Breast epithelium (tissue), 4 donors: ENCODE measurements at places on chromosomes 2 and 18. TPM values are rescaled to one million over a fixed set of nuclear protein-coding genes. Genes with fewer than 3 reads are reported as not detected.

The GALNT3 gene
- total RNA-seq = 36.7 TPM

The KYNU gene
- 6.9 TPM for total RNA-seq

The ITGB6 gene
- 46.1 TPM for total RNA-seq

The MYO5B gene
- 53.1 TPM for total RNA-seq

The STPG4 gene
- not detected for total RNA-seq

The RAB31 gene
- total RNA-seq = 22.4 TPM

The CFAP65 gene
- 0.33 TPM for total RNA-seq

The ATRAID gene
- total RNA-seq = 177 TPM

The RGPD3 gene
- 1.6 TPM for total RNA-seq

The PCARE gene
- total RNA-seq = not detected

The ACVR1 gene
- total RNA-seq = 45.4 TPM

The IDH1 gene
- 94.5 TPM for total RNA-seq

The CLEC4F gene
- 0.88 TPM for total RNA-seq

The UGT1A4 gene
- not detected for total RNA-seq

The RESP18 gene
- total RNA-seq = not detected

The POTEE gene
- total RNA-seq = 1.0 TPM

The PRSS56 gene
- not detected for total RNA-seq

The HAAO gene
- total RNA-seq = 5.9 TPM

The NEB gene
- total RNA-seq = 2.0 TPM

DNA sequence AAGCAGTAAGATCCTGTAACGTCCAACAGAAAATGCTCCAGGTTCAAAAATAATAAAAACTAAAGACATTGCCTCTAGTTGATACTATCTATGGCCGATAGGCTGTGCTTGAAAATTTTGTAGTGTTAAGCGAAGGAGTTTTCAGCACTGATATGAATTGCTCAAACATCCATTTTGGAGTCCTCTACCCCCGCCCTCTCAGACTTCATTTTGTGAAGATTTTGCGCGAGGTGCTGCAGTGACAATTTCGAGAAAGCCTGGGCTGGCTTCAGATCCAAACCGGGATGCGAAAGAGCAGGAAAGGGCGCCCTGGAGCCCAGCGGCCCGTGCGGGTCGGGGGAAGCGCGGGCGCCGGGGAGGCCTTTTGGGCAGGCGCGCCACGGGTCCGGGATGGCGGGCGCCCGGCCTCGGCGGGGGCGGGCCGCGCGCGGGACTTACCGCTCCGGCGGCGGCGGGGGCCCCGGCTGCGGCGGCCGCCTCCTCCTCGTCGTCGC lies 1.8 kb downstream of the SP3 start:
- no peaks in the 10 kb centered on the region for H3K27me3 ChIP-seq
- peak overlapping the region; percentile 99 for H3K27ac ChIP-seq
- H3K4me3 ChIP-seq = peak overlapping the region; percentile 83
- no peak for DNase-seq
- peaks cover 8% of the 10 kb centered on the region for H3K4me1 ChIP-seq
- no peaks in the 10 kb centered on the region for H3K36me3 ChIP-seq

GRCh38 chr2:2721296-2721835 lies 390.3 kb upstream of the MYT1L start:
- no peaks in the 10 kb centered on the region for H3K27me3 ChIP-seq
- H3K4me3 ChIP-seq = no peak overlapping the region
- no peaks in the 10 kb centered on the region for H3K36me3 ChIP-seq
- no peaks in the 10 kb centered on the region for H3K4me1 ChIP-seq
- H3K27ac ChIP-seq = no peak overlapping the region

DNA sequence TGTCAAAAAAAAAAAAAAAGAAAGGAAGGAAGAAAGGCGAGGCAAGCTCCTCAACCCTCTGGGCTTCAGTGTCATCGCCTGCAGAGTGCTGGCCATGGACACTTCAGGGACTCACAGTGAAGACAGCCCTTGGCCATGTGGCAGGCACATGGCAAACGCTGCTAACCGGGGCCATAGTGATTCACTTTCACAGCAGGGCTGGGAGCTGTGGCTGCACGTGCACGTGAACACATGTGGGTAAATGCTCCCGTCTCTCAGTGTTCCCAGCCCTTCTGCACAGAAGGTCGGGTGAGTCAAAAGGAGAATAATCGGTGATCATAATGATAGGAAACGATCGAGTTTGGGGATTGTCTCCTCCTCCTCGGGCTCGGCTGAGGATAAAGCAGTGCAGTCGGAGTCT lies 46.1 kb upstream of the UBE2F start:
- H3K4me3 ChIP-seq = no peak overlapping the region
- H3K4me1 ChIP-seq = no peaks in the 10 kb centered on the region
- no peaks in the 10 kb centered on the region for H3K36me3 ChIP-seq
- no peak for DNase-seq
- H3K27ac ChIP-seq = no peak overlapping the region

GRCh38 chr18:77178559-77178958 lies 46.0 kb upstream of the MBP start:
- DNase-seq = no peak
- H3K27me3 ChIP-seq = no peaks in the 10 kb centered on the region
- no peak overlapping the region for H3K4me3 ChIP-seq
- no peaks in the 10 kb centered on the region for H3K4me1 ChIP-seq
- H3K27ac ChIP-seq = no peak overlapping the region
- H3K36me3 ChIP-seq = no peaks in the 10 kb centered on the region

DNA sequence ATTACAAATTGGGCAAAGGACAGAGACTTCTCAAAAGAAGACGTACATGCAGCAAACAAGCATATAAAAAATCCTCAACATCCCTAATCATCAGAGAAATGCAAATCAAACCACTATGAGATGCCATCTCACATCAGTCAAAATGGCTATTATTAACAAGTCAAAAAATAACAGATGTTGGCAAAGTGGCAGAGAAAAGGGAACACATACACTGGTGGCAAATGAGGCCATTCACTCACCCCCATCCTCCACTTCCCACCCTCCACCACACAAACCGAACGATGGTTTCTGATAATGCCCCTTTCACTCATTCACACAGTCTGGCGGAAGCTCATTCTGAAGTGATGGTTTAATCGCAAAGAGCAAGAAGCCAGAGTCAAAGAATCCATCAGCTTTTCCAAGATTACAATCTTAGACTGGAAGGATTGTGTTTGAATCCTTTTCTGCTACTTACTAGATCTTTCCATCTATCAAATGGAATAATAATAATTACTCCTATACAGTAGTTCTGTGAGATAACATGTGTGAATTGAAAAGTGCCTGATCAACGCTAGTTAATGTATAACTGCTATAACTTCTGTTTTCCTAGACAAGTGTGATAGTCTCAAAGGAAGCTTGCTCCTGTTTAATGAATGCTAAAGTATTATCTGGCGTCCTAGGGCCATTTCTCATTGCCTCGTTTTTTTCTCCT lies 16.9 kb upstream of the CD28 start:
- H3K27me3 ChIP-seq = no peaks in the 10 kb centered on the region
- DNase-seq = no peak
- no peak overlapping the region for H3K4me3 ChIP-seq
- peak overlapping the region; percentile 6 for H3K27ac ChIP-seq
- peaks cover 4% of the 10 kb centered on the region for H3K4me1 ChIP-seq

DNA sequence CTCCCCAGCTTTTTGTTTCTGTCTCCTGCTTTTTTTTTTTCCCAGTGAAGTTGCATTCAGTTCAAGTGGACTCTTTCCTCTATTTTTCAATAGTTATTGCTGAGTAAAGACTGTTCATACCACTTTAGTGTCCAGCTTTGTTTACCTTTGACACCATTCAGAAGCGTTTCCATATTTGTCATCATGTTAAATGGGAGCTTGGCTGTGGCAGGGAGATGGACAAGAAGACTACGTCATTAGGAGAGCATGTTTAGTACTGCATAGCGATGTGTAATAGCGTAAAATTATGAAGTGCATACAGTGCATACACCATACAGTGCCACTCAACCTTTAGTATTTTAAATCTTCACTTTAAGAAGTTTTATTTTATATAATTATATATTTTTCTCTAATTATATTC lies 655.9 kb downstream of the DCC start:
- H3K4me3 ChIP-seq = no peak overlapping the region
- no peak overlapping the region for H3K27ac ChIP-seq
- no peak for DNase-seq
- H3K36me3 ChIP-seq = no peaks in the 10 kb centered on the region
- H3K27me3 ChIP-seq = no peaks in the 10 kb centered on the region

GRCh38 chr2:99278793-99279291 lies 22.2 kb downstream of the LYG1 start:
- no peak overlapping the region for H3K27ac ChIP-seq
- no peaks in the 10 kb centered on the region for H3K36me3 ChIP-seq
- DNase-seq = no peak
- H3K4me3 ChIP-seq = no peak overlapping the region
- H3K27me3 ChIP-seq = no peaks in the 10 kb centered on the region
- H3K4me1 ChIP-seq = no peaks in the 10 kb centered on the region

DNA sequence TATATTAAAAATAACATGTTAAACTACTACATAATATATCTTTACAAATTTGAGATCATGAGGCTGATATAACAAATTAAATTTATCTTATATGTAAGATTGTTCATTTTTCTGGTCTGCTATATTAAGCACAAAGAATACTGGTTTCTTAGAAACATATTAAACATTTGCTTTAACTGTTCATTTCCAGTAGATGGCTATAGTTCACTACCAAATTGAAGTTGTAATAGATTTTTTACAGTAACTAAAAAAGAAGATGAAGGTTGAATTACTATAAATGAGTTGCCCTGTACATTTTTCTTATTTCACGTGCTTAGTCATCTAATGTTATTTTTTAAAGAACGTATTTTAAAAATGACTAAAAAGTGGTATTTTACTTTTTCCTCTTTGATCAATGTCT lies 57.0 kb downstream of the ZNF407 start:
- H3K4me1 ChIP-seq = no peaks in the 10 kb centered on the region
- H3K27ac ChIP-seq = no peak overlapping the region
- H3K4me3 ChIP-seq = no peak overlapping the region
- no peaks in the 10 kb centered on the region for H3K27me3 ChIP-seq
- H3K36me3 ChIP-seq = no peaks in the 10 kb centered on the region

GRCh38 chr2:233060501-233060979 lies 398 bp downstream of the INPP5D start:
- no peaks in the 10 kb centered on the region for H3K36me3 ChIP-seq
- H3K27me3 ChIP-seq = no peaks in the 10 kb centered on the region
- peak overlapping the region; percentile 46 for H3K4me3 ChIP-seq
- DNase-seq = no peak
- peak overlapping the region; percentile 68 for H3K27ac ChIP-seq

GRCh38 chr2:192888109-192888508 lies 693.4 kb upstream of the TMEFF2 start:
- H3K4me1 ChIP-seq = no peaks in the 10 kb centered on the region
- H3K27ac ChIP-seq = no peak overlapping the region
- no peaks in the 10 kb centered on the region for H3K27me3 ChIP-seq
- H3K36me3 ChIP-seq = no peaks in the 10 kb centered on the region

DNA sequence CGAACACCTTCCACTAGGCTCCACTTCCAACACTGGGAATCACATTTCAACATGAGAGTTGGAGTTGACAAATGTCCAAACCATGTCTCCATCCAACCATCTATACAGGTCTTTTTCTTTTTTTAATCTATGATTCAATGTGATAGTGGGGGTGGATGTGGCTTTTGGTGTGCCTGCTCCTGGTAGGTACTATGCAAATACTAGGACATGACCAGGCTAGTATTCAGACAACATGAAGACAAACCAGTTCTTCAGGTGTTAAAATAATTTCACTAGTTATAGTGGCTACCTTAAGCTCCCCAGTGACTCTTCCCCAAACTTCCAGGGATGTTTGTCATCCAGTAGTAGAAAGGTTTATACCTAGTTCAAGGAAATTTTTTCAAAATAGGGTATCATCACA lies 387.5 kb downstream of the CDH2 start:
- no peak for DNase-seq
- no peak overlapping the region for H3K4me3 ChIP-seq
- no peaks in the 10 kb centered on the region for H3K4me1 ChIP-seq
- H3K27ac ChIP-seq = no peak overlapping the region

DNA sequence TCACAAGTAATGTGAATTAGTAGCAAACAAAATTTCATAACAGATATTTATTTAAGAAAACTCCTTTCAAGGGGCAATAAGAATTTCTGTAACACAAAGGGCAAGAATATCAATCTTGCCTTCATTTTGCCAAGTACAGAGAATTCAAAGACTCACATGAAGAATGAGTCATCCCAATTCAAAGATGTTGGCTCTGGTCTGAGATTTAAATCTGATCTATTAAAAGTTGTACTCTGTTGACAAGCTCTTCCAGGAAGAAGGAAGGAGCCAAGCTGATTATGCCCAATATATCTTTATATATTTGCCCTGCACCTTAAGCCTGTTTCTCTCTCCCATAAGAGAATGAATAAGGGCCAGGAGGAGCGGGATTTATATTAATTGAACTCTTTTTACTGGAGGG lies 55.9 kb upstream of the RPE start:
- DNase-seq = no peak
- no peaks in the 10 kb centered on the region for H3K4me1 ChIP-seq
- no peak overlapping the region for H3K4me3 ChIP-seq
- no peaks in the 10 kb centered on the region for H3K36me3 ChIP-seq

- DNase-seq = no peak
- no peaks in the 10 kb centered on the region for H3K4me1 ChIP-seq
- no peak overlapping the region for H3K27ac ChIP-seq
These were observed 1275.2 kb upstream of the CRIM1 start for GRCh38 chr2:35080231-35080910.

DNA sequence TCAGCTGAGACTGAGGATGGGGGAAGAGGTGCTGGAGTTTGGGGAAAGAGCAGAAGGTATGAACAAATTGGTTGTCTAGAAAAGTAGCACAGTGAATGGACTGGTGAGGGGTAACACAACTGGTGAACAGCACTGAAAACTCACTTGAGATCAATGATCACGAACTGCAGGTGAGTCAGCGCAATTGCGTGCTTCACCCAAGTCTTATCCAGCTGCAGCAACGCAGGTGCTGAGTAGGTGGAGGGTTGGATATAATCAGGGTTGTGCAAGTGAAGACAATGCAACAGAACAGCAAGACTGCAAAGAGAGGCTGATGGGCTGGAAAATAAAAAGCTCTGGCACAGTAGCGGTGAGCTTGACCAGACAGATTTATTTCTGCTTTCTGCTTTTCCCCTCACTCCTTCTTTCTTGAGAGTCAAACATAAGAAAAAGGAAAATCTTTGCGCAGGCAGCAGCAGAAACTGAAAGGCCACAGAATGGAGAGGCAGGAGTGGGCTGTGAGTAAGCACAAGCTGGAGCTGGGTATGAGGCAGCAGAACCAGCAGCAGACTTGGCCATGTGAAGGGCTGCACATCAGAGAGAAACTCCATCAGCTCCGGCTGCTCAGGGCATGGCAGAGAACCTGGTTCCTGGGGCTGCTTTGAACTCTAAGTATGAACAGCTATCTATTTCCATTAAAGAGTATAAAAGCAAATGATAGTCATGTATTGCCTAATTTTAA lies 99.4 kb upstream of the ARL5A start:
- H3K27me3 ChIP-seq = no peaks in the 10 kb centered on the region
- H3K36me3 ChIP-seq = no peaks in the 10 kb centered on the region
- no peak for DNase-seq

GRCh38 chr2:170258382-170258781 lies 80.4 kb downstream of the MYO3B start:
- H3K4me3 ChIP-seq = no peak overlapping the region
- H3K27me3 ChIP-seq = no peaks in the 10 kb centered on the region
- no peaks in the 10 kb centered on the region for H3K4me1 ChIP-seq
- no peak overlapping the region for H3K27ac ChIP-seq
- H3K36me3 ChIP-seq = no peaks in the 10 kb centered on the region
